ENCODE measurements at places on chromosomes 5 and 9.

DNA sequence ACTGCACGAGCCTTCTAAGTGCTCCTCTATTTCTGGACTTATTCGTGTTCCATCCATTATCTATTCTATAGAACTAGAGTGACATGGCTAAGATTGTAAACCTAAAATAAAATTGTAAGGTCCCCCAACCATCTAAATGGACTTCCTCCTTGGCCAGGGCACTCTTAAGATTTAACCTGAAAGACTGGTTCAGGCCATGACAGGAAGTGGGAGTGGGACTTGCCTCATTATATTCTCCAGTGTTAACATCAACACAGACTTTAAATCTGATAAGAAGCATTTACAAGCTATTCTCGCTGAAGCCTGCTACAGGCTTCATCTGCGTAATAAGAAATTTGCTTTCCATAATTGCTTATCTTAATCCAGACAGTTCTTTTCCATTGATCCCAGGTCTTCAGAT is 117.0 kb downstream of the SSBP2 start:
- no peak for DNase-seq

DNA sequence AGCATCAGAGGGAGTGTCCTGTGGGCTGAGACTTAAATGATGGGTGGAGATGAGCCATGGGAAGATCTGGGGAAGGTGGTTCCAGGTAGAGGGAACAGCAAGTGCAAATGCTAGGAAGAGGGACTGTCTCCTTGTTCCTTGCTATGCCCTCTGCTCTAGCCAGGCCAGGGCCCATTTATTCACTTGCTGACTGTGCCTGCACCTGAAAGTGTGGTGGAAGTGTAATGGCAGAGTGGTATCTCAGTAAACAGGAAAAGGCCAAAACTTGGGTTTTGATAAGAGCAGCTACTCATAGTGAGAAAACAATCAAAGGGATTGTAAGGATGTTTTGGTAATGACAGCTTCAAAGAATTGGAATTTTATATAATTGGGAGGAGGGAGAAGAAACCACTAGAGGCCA is 32.4 kb downstream of the TLE4 start:
- DNase-seq: no peak

DNA sequence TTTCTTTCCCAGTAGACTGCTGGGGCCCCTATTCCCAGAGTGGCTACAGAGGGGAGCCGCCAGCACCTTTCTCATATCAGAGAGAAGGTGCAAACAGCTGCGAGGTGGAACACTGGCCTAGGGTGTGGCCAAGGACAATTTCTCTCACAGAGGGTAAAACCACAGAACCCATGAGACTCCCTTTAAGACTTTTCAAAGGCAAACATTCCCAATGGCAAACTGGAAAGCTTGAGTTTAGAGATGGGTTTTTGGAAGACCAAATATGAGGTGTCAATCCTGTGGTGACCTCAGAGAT is 335.1 kb upstream of the PIK3R1 start:
- no peak for DNase-seq

DNA sequence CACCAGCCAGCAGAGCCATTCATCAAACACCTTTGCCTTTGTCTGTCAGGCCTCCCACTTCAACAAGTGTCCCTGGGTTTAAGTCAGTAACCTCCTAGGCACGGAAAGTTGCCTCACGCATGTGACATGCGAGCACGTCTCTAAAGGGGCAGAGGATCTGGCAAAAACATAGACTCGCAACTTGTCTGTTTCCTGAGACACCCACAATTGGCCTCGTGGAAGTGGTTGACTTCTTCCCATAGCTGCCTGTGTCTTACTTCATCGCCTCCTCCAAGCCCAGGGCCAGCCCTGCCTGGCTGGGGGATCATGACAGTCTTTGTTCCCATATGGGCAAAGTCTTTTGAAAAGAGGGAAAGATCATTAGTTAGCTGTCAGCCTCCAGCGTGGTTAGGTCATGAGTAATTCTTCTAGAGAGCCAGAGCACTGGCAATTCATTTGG is 35.5 kb upstream of the GLRX start:
- DNase-seq: no peak

GRCh38 chr5:159775890-159776289 is 140.4 kb upstream of the ADRA1B start:
- DNase-seq: no peak

GRCh38 chr5:80076131-80077050 is 41.2 kb downstream of the THBS4 start:
- DNase-seq: no peak

GRCh38 chr5:151862811-151863472 is 61.7 kb downstream of the GLRA1 start:
- DNase-seq: no peak

- DNase-seq: no peak
Measured at GRCh38 chr9:82535432-82535998, 527.4 kb downstream of the RASEF start.

- DNase-seq: no peak
Measured at GRCh38 chr5:141095263-141095641, 837 bp downstream of the PCDHB2 start.

DNA sequence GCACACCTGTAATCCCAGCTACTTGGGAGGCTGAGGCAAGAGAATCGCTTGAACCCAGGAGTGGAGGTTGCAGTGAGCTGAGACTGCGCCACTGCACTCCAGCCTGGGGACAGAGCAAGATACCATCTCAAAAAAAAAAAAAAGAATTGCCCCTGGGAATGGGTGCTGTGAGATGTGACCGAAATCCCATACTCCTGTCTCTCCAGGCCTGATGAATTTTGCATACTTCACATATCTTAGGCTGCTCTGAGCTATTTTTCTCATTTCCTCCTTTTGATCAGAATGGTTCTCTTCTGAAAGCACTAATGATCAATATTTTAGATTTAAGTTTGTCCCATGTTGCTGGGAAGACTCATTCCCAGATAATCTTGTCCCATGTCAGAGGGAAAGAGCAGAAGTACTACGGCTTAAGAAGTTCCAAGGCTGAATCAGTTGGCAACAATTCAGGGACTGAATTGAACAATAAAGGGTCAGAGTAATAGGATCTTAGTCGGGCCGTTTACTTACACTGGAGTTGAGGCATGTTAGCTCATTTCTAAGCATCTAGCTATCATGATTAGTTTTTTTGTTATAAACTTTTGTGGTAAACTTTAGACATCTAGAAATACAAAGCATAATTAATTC is 44.2 kb upstream of the TENT2 start:
- DNase-seq: no peak

DNA sequence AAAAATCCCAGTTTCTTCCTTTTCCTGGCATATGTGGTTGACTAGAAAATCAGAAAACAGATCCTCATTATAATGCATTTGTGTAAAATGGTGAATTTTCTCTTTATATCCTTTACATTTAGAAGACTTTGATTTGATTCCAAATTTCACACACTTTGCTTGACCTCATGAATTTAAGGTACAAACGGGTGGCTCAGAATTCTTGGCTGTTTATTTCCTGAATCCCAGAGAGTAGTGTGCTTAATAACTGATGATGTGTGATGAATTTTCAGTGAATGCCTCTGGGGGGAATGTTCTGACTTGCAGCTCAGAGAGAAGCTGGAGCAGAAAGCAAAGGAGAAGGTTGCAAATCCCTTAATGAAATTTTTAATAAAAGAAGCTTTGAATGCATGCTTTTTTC is 126.8 kb downstream of the SPATA31D1 start:
- no peak for DNase-seq

- DNase-seq: no peak
Measured at GRCh38 chr5:39013938-39014337, 60.3 kb downstream of the RICTOR start.

DNA sequence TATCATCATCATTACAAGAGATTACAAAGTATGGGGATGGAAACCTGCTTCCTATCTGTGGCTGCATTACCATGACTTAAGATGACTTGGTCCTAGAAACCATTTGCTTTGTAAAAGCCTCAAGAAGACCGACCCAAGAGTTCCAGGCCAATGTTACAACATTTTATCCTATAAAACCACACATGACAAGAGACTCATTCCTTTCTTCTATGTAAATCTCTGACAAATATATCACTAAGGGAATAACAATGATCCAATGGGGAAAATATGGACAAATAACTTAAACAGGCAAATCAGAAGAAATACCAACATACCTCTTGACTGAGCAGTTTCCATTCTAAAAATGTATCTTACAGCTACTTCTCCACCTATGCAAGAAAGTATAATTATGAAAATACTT is 44.3 kb upstream of the VPS13A start:
- DNase-seq: no peak

GRCh38 chr5:142803428-142804125 is 33.4 kb downstream of the ARHGAP26 start:
- no peak for DNase-seq

DNA sequence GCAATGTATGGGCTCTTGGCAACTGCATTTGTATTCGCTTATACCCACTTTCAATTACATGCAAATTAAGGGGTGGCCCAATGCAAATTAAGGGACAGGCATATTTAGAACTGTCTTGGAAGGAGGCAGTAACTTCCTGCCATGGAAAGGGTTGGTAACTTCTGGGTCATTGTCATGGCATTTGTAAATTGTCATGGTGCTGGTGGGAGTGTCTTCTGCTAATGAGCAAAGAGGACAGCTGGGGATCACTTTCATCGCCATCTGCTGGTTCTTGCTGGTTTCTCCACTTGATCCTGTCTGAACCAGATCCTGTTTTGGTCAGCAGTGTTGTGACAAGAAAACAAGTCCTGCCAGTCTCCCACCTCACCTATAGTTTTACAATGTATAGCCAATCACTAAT is 23.3 kb upstream of the UGT3A2 start:
- DNase-seq: no peak

DNA sequence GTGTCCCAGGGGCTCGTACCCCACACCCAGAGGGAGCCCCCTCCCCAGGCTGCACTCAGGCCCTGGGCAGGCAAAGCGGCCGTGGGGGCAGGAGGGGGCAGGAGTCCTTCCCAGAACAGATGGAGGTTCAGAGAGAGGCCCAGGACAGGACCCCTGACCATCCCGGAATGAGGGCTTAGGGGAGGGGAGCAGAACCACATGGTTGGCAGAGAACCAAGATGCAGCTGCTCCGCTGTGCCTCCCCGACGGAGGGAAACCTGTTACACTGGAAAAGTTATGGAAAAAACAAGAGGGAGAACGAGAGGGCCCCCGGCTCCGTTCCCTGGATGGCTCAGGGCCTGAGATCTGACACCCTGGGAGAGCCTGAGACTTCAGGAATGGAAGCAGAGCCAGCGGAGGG is 22.7 kb downstream of the SLC12A7 start:
- no peak for DNase-seq

DNA sequence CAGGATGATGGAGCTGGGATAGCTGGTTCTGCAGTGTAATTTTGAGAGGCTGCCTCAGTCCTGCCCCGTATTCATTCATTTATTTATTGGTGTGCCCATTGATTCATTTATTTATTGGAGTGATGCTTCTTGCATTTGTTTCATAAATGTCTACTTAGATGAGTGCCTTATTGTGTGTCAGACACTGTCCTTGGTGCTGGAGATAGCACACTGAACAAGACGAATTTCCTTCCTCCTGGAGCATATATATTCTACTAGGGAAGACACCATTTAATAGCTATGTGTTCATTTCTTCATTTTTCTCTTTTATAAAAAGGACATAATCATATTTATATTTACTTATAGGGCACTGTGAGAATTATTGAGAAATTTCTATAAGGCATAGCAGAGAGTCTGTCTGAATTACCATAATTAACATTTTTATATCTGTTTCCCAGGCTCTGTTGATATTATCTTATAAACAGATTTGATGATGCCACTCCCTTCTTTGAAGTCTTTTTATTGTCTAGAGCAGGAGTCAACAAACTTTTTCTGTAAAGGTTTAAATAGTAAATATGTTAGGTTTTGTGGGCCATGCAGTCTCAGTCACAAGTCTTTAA is 433.9 kb upstream of the ZNF608 start:
- no peak for DNase-seq

- no peak for DNase-seq
Measured at GRCh38 chr5:77644371-77645157, 6.1 kb upstream of the OTP start.

DNA sequence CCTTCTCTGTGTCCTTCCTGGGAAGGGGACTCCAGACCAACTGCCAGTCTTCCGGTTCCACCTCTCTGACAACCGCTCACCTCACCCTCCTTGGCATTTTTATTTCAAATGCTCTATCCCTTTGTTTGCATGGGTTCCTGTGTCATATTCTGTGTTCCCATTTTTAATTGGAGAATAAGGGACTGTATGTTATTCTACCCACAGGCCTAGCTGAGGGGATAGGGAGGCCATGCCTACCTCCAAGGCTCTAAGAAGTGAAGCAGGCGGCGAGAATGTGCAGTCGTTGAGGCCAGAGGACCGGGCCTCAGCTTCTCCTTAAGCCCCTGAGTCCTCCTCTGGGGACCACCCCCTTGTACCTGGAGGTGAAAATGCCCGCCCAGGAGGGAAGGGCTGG is 936 bp upstream of the WDR5 start:
- DNase-seq: no peak

GRCh38 chr9:95082401-95083084 is 235.0 kb downstream of the FANCC start:
- no peak for DNase-seq

DNA sequence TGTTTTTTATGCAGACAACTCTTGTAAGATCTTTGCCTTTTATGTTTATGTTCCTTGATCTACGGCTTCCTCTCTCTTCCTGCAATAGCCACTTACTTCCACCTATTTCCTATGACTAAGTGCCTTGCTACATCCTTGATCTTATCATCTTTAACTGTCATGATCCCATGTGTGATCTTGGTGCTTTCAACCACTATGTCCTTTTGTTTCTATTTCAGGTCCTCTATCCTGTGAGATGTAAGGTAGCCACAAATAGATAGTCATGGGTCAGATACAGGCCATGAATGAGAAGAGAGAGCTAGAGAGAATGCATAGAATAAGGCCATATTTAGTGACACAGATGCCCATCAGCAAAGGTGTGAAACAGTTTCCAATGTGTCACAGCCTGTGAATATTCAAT is 243.6 kb upstream of the HAPLN1 start:
- no peak for DNase-seq

GRCh38 chr5:157541447-157542118 is 34.0 kb downstream of the ADAM19 start:
- no peak for DNase-seq

- DNase-seq: no peak
Measured at GRCh38 chr5:6193310-6193709, 185.0 kb downstream of the MED10 start.

GRCh38 chr9:136757328-136757727 is 715 bp downstream of the LCN8 start:
- no peak for DNase-seq

All from liver (tissue), 10 donors.